ENCODE measurements at places on chromosomes 11 and 22.

DNA sequence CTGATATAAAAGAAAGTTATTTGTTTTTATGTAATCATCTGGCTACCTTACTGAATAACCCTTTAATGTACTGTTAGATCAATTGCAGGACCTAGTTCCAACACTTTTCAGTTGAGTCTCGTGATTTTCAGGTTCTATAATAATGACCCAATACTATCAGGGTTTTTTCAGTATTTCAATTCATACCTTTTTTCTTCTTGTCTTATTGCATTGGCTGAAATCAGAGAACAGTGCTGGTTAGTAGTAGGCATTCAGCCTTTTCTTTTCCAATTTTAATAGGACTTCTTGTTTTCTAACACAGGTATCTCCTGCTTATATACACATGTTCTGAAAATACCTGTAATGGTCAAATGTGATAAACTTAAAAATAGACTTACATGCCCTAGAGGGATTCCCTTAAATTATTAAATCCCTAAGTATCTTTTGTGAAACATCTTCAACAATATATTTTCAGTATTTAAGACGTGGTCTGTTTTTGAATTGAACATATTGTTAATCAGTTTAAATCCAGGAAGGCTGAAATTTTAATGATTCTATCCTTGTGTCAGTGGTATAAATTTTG is 13.6 kb downstream of the ZC3H12C start:
- DNase-seq = no peak

GRCh38 chr11:58524232-58525036 is 16.5 kb upstream of the OR5B21 start:
- DNase-seq = peak; percentile 74

DNA sequence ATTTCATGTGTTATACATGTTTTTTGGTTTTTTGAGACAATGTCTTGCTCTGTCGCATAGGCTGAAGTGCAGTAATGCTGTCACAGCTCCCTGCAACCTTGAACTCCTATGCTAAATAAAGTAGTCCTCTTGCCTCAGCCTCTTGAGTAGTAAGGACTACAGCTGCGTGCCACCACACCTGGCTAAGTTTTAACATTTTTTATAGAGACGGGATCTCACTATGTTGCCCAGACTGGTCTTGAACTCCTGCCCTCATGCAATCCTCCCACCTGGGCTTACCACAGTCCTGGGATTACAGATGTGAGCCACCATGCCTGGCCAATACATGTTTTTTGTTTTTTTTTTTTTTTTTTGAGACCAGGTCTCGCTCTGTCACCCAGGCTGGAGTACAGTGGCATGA is 33.9 kb downstream of the SWAP70 start:
- DNase-seq = no peak

- DNase-seq = no peak
Observed at GRCh38 chr11:19756675-19757475, 44.2 kb downstream of the NAV2 start.

DNA sequence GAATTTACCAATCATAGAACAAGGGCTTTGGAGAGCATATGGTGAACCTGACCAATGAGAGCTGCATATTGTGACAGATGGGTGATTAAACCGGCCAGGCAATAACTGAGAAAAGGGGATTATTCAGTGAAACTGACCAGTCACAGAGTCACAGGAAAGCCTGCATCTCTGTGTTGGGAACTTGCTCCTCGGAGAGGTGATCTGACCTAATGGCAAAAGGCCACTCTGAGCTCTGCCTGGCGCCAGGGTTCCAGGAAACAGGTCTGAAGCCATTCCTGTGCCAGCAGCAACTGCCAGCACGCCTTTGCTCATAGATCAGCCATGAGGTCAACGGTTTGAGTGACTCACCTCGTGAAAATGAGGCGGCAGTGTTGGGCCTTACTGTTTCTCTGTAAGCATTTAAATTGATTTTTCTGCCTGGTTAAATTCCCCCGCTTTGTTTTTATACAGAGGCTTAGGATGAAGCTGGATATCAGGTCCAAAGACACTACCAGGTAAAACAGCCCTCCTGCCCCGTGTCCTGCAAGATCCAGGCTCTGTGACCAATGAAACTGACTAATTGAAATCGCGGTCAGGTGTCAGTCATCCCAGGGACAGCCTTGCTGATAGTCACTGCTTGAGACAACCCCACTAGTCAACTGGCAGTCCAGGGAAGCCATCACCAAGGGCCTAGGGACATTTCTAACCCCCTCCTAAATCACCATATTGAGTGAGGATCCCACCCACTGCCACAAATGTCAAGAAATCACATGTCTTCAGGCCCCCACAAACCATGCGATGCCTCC is 35.8 kb upstream of the MYOD1 start:
- DNase-seq = no peak

GRCh38 chr22:30434843-30435242 is 9.3 kb downstream of the MTFP1 start:
- no peak for DNase-seq

DNA sequence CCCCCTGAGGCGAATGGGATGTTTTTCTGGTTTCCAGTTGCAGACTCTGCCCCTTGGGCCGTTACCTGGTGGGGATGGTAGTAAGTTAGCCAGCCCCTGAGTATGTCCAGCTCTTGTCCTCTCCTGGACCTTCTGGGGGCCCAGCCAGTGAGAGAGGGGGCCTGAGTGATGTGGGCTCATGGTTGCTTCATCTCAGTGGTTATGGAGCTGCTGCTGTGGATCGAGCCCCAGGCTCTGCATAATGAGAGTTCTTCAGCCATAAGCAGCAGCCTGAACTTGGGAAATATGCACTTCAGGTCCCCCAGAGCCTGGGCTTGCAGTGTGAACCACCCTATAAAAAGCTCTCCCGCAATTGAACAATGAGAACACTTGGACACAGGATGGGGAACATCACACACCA is 5.9 kb downstream of the TMPRSS13 start:
- no peak for DNase-seq

- DNase-seq = no peak
Observed at GRCh38 chr22:27213766-27214581, 556.6 kb downstream of the MIAT start.

- DNase-seq = no peak
Observed at GRCh38 chr11:2675540-2675939, 24.3 kb downstream of the KCNQ1OT1 start.

DNA sequence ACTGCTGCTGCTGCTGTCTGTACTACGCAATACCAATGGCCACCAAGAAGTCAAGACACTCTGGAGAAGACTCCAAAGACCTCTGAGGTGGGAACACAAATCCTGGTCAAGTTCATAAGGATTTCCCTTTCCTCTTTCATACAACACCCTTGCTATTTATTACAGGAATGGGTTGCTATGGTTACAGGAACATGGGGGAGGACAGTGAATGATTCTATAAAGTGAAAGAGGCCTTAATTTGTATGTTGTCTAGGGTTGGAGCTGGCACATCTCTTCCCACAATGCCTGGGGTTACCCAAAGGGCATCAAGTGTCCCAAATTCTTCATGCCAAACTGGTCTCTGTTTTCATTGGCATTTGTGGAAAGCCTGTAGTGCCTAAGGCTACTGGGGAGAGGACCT is 11.4 kb upstream of the SEC14L3 start:
- DNase-seq = no peak

DNA sequence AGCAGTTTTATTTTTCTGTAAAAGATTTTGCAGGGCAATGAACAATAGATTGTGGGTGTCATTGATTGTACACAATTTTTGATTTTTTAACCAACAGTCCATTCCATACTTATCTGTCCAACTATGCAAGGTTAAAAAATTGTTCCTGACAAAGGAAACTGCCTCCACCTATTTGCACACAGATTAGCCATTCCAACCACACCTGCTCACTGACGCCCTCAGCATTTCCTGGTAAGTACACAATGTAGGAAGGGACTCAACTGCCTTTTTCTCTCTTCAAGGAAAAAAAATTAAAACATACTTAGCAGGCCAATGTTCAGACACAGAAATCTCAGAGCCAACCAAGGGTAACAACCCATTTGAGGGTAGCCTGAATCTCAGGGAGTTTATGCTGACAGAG is 4.3 kb upstream of the FUT4 start:
- no peak for DNase-seq

DNA sequence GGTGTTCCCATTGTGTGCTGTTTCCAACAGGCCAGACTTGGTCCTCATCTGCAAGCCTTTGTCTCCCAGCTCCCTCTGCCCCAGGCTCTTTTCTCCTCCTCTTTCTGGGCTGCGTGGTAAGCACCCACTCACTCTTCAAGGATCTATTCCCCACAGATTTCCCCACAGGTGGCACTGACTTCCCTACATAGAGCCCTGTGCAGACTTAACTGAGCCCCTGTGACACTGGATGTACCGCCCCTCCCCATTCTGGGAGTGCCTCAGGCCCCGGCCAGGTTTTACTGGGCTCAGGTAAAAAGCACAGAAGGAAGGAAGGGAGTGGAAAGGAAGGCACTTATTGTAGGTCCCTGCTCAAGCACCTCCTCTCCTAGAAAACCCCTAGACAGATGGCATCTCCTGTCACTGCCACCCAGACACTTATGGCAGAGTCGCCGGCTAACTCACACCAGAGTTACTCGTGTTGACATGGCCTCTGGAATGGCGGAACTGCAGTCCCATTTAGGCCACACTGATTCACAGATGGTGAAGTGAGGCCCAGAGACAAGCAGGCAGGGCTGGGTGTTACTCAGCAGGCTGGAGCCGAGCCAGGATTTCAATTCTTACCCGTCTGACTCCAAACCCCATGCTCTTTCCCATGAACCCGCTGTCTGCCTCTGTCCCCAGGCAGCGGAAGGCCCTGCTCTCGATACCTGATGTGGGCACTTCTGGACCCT is 47.2 kb downstream of the LRRC32 start:
- no peak for DNase-seq

DNA sequence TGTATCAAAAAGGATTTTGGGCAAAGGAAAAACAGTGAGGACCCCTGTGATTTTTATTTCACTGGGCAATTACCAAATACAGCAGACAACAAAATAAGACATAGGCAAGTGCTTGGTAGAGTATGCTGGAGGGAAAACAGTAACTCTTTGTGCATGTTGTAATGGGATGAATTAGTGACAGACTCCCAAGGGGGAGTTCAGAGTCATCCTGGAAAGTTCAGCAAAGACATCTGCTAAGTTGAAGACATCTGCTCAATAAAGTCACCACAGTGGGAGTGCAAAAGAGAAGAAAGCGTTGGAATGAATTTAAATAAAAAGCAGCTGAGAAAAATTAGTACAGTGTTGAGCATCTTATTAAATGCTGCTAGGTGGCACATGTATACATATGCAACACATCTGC is 378.8 kb upstream of the ISX start:
- DNase-seq = no peak

DNA sequence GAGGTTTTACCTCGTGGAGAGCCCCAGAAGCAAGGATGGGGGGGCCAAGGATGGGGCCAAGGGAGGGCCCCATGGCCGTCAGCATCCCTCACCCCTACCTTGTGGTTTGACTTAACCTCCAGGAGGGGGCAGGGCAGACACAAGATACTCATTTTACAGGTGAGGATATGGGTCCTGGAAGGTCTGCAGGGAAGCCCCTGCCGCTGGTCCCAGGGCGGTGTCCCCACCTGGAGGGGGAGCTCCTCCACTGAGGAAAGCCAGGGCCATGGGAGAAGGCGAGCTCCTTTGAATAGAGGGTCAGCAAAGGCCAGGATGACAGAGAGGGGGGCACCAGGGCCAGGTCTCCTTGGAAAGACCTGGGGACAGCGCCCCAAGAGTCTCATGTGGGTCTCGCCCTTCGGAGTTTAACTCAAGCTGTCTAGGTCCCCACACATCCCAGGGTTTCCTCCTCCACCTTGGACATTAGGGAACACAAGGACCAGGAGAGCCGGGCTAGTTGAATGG is 5.9 kb upstream of the ADORA2A start:
- DNase-seq = peak; percentile 92

- no peak for DNase-seq
Observed at GRCh38 chr11:70670676-70671034, 272.3 kb downstream of the CTTN start.

DNA sequence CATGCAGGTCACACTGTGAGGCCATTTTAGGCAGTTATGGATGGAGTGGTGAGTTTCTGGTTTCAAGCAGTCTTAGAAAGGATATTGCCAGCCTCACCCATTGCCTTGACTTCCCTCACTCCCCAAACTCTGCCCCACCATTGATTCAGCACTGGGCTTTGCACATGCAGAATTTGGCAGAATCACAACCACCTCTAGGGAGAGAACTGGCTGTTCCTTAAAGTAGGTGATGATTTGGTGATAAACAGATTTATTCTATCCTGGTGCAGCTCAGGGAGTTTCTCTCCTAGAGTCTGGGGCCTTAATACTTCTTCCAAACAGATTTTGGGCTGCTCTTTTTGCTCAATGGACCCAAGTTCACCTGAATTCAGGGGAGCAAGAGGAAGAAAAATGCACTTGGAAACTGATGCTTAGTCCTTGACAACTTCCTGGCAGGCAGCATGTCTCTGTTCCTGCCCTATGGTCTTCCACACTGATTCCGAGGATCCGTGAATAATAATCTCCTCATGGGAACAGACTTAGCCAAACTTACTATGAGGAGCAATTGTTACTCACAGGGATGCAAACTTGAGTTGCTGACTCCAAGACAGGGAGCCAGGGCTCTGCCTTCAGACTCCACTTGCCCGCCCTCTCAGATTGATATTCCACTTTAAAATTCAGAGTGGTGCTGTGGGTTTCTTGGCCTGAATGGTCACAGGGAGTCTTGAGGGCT is 129.7 kb upstream of the PARVA start:
- DNase-seq = no peak

DNA sequence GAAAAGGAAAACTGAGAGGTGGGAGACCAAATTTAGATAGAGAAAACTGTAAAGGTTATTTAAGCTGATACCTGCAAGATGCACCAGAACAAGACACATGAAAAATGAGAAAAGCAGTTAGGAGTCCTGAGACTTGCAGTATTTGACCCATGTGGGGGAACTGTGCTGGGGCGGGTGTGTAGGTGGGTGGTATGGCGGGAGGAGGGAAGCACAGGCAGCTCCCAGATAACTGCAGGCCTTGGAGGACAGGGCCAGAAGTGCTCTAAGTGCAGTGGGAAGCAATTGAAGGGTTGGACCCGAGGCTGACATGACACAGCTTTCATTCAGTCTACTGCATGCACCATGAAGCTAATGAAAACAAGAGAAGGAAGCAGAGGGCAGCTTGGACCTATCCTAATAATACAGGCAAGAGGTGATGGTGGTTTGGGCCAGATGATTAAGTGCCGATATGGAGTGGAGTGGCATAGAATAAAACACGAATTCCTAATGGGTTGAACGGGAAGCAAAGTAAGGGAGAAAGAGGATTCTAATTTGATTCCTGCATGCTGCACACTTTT is 48.0 kb upstream of the ANO3 start:
- DNase-seq = no peak

- no peak for DNase-seq
Observed at GRCh38 chr22:30219049-30219654, 27.4 kb downstream of the LIF start.

- no peak for DNase-seq
Observed at GRCh38 chr11:134045799-134046635, 22.9 kb upstream of the JAM3 start.

- no peak for DNase-seq
Observed at GRCh38 chr11:118705791-118706545, 26.5 kb upstream of the TREH start.

GRCh38 chr11:128294001-128294670 is 293.2 kb downstream of the ETS1 start:
- DNase-seq = no peak

- peak; percentile 88 for DNase-seq
Observed at GRCh38 chr22:46798366-46799350, 36.2 kb downstream of the TBC1D22A start.

Data from HuH-7 (cell line).